Activated CD4-positive, alpha-beta T cell treated with anti-CD3 and anti-CD28 coated beads, Interleukin-2, amount 50 U/mL, for 24 hours (primary cell): ENCODE measurements at places on chromosomes 2 and 18.

DNA sequence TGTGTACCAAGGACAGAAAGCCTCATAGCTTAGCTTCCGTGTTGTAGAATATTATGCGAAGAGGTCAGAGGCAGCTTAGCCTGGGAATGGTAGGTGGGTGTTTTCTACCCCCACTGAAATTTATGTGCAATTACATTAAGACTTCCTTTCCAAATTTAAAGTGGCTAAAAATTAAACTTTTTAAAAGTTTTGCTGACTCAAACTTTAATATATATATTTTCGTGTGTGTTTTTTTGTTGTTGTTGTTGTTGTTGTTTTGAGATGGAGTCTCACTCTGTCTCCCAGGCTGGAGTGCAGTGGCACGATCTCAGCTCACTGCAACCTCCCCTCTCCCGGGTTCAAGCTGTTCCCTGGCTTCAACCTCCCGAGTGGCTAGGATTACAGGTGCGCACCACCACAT is 4.3 kb upstream of the RAB1A start:
- DNase-seq, result no peak

DNA sequence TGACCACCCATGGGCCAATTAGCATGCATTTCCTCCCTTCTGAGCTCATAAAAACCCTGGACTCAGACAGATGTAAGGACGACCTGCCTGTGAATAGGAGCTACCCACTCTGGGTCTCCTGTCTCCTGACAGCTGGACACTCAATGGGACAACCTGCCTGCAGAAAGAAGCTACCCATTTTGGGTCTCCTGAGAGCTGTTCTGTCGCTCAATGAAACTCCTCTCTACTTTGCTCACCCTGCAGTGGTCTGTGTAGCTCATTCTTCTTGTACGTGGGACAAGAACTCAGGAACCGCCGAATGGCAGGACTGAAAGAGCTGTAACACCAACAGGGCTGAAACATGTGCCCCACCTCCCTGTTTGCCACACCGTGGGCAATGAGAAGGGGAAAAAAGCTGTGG is 60.3 kb upstream of the DYNC1I2 start:
- DNase-seq, result no peak

- DNase-seq, result no peak
These were observed 5.2 kb upstream of the SIX3 start for GRCh38 chr2:44936275-44936674.

- no peak for DNase-seq
These were observed 89.8 kb downstream of the PRPF40A start for GRCh38 chr2:152627351-152627957.

DNA sequence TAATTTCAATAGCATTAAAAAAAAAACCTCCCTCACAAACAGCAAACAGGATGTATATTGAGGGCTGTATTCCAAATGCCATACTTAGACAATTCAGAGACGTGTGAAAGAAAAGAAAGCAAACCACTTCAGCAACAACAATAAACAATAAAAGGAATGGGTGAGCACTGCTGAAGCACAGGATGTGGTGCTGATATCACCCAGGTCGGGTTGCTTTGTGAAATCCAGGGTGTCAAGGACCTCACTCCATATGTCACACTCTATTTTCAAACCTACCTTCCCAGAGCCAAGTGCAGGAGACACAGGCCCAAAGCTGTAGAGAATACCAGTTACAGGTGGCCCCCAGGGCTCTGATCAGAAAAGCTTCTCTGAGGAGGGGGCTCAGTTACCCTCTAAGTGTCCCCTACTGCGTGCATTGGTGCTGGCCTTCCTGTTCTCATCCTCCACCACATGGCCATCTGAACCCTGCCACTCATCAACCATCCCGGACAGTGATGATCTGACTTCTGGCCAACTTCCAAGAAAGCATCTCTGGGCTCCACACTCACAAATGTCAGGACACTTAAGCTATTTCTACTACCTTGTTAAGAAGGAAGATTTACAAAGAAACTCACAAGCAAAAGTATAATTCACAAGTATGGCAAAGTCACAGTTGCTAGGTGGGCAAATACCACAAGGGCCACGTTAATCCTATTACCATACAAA is 363.0 kb downstream of the SS18 start:
- no peak for DNase-seq
